Upper lobe of left lung (tissue), 6 donors: ENCODE measurements at places on chromosomes 1 and 21. TPM values are rescaled to one million over a fixed set of nuclear protein-coding genes. Genes with fewer than 3 reads are reported as not detected.
A peak's percentile ranks its signal among the peaks of the same experiment; 100 is the strongest.

The TP73 gene
- total RNA-seq: 4.8 TPM

The GPR3 gene
- total RNA-seq: 1.1 TPM

The CELA2A gene
- total RNA-seq: not detected

The FCER1A gene
- total RNA-seq: 11.8 TPM

DNA sequence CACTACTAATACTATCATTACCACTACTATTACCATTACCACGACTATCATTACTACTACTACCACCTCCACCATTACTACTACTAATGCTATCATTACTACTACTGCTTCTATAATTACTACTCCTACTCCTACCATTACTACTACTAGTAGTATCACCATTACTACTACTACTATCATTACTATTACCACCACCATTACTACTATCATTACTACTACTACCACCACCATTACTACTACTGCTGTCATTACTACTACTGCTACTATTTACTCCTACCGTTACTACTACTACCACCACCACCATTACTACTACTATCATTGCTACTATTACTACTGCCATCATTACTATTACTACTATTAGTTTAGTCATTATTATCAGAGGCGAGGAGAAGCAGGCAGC lies 140.9 kb upstream of the KCNJ15 start:
- no peak for DNase-seq

GRCh38 chr1:234745844-234746797 lies 136.1 kb upstream of the IRF2BP2 start:
- DNase-seq: no peak

DNA sequence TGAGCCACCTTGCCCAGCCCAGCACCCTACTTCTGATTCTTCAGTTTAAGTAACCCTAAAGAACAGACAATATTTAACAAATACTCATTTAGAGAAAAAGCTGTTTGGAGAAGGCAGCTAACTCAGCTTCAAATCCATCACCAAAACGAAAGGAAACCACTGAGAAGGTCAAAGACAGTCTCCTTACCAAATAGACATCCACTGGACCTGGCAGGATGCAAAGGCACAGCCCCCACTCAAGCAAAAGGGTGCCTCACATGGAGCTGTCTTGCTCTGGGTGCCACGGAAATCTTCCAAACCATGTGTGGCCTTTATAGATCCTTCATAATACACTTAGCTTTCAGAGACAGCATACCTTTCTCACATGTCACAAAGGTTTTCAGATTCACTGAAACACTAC lies 165.5 kb downstream of the RERE start:
- DNase-seq: no peak

DNA sequence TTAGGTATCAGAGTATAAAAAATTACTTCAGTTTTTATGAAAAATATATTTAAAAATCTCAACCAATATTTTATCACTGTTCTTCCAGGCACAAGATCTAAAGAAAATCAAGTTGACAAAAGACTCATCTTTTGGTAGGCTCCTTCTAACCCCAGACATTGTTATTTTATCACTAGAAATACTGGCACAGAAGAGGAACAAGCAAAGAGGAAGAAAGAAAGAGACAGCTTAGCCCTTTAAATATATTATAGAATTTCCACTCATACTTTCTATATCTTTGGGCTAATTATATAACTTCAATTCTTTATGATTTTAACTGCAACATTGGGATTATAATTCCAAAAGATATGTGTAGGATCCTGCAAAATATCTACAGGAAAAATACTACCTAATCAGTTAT lies 32.4 kb downstream of the SPTA1 start:
- no peak for DNase-seq

- no peak for DNase-seq
Observed at GRCh38 chr1:175826705-175827104, 83.3 kb upstream of the TNR start.

DNA sequence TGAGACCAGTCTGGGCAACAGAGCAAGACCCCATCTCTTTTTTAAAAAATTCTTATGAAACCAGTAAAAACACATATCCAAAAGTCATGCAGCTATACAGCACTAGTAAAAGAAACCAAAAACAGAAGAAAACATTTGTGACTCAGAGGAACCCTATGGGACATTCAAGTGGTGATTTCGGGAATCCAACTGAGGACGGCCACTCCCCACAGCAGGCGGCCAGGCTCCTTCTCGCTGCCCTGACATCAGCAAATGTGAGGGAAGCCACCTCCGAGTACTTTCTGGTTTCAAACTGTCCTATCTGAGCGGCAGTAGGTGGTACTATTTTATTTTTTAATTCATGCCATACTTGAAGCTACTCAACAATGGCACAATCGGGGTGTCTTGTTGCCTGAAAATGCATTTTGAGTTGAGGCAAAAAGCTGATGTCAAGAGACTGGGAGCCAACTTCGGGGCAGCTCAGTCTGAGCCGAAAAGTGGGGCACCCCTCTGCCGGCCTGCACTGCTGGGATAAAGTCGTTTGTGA lies 3.3 kb downstream of the SUMO3 start:
- no peak for DNase-seq

The TRIM17 gene
- 1.2 TPM for total RNA-seq

The NTRK1 gene
- total RNA-seq: 1.2 TPM

The DNALI1 gene
- total RNA-seq: 25.1 TPM

The RBP7 gene
- 3.6 TPM for total RNA-seq

DNA sequence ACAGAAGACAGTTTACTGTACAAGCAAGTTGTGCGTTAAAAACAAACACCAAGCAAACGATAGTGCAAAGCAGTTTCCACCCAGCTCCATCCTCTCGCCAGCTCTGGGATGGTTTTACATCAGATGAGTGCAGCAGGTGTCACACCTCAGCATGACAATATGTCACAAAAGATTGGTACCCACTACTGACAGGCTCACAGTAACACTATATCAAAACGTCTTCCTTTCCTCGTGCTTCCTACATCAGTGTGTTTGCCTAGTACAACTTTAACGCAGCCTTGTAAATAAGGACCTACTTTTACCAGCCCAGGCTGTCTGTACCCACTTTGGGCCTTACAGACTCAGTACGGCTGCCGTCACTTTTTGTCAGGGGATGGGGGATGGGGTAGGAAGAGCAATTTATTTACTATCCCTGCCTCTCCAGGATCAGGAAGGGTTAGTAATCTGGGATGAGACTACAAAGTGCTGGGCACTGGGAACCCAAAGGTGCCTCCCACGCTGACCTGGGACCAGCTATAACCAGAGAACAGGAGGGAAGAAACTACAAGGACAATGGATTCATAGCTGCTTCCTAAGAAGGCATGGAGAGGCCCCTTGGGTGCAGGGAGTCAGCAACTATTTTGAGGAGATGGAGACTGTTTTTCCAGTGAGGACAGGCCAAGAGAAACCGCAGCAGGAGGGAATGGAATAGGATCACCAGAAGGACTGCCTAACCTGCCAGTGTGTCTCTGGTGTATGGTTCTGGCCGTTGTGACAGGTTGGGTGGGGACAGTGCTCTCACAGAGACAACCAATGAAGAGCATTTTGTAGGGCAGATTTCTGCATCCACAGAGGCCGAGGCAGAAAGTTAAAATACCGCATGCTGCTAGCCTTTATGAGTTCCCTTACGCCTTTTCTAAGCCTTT lies 30.2 kb downstream of the RUNX3 start:
- DNase-seq: peak; percentile 15

The EVA1C gene
- total RNA-seq: 46.2 TPM

DNA sequence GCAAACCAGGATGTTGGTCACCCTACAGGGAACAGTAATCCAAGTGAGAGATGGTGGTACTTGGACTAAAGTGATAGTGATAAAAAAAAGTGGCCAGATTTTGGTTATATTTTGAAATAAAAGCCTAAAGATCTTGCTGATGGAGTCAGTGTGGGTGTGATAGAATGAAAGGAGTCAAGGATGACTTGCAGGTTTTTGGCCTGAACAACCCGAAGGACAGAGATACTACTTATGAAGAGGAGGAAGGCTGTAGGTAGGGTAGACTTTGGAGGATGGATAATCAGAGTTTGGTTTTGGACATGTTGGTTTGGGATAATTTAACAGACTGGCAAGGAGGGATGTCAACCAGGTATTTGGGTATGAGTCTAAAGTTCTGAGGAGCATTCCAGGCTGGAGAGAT lies 1.5 kb upstream of the TEX38 start:
- DNase-seq: no peak

GRCh38 chr1:23803674-23804073 lies 3.1 kb upstream of the GALE start:
- no peak for DNase-seq

The RAP1GAP gene
- total RNA-seq: 65.2 TPM

The ASCL5 gene
- total RNA-seq: not detected

- DNase-seq: no peak
Observed at GRCh38 chr1:203217139-203217655, 12.3 kb downstream of the CHIT1 start.

GRCh38 chr1:115829023-115829674 lies 11.8 kb downstream of the NHLH2 start:
- no peak for DNase-seq

DNA sequence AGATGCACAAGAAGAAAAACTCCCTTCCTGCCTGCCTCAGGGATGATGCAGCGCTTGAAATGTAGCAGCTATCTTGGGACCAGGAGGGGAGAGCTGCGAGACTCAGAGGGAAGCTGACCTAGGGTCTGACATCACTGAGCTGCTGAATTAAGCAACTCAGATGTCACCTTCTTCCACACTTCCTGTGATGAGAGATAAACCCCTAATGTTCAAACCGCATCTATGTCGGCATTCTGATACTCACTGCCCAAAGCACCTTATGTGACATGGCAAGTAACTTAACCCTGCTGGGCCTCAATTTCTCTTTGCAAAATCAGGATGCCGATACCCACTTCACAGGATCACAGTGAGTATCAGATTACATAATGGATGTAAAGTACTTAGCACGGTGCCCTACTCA lies 9.1 kb upstream of the AK2 start:
- DNase-seq: no peak

DNA sequence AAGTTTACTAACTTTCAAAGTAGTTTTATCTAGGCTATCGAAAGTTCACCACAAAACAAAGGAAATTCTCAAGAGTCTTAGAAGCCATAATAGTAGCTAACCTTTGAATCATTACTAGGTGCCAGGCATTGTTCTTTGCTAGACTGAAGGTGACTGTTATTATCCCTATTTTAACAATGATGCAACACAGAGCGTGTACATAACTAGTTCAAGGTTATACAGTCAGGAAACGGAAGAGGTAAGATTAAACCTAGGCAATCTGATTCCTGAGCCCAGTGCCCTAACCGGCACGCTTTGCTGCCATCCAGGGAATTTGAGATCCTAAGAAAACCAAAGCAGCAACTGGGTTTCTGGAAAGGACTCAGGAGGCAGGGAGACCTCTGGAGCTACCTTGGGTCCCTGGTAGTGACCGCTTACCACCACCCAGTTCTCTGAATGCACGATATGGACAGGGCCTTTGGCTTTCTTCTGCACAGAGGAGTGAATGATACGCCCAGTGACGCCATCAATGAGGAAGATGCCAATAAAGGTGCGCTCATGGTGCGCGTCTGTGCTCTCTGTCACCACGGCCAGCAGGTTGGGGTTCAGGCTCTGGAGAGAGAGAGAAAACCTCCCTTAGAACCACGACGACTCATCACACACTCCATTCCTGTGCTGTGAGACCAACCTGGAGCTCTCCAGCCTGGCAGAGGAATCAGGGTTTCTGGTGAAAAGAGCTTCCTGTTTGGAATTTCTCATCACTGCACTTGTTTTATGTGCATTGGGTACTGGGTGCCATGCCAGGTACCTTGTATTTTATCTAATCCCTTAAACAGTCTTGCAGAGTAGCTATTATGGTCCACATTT lies 13.1 kb upstream of the UBR4 start:
- DNase-seq: no peak

The HEYL gene
- 3.8 TPM for total RNA-seq

GRCh38 chr1:9486466-9487140 lies 52.7 kb upstream of the SLC25A33 start:
- no peak for DNase-seq

The SMIM11 gene
- total RNA-seq: 16.7 TPM

DNA sequence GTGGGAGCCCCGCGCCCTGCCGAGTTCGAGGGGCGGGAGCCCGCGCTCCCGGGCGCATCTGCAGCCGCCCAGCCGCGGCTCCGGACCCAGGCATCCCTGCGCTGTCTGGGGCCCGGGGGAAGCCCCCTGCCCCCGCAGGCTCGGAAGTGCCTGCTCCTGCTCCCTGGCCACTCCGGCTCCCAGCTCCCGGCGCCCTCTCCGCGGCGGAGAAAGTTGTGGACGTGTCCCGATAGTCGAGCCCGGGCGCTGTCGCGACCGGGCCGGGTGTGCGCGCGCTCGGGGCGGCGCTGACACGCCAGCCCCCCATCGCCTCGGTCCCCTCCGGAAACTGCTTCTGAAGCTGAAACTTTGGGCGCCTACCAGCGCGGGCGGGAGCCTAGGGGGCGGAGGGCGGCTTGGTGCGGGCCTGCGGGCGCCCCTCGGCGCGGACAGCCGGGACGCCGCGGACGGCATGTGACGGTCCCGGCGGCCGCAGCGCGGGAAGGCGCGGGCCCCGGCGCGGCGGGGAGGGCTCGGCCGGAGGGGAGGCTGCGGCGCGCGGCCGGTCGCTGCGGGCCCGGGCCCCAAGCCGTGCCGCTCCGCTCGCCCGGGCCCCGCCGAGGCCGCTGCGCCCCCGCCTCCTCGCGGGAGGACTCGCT lies 515 bp downstream of the MAN1C1 start:
- DNase-seq: no peak

The SYTL1 gene
- 28.7 TPM for total RNA-seq

DNA sequence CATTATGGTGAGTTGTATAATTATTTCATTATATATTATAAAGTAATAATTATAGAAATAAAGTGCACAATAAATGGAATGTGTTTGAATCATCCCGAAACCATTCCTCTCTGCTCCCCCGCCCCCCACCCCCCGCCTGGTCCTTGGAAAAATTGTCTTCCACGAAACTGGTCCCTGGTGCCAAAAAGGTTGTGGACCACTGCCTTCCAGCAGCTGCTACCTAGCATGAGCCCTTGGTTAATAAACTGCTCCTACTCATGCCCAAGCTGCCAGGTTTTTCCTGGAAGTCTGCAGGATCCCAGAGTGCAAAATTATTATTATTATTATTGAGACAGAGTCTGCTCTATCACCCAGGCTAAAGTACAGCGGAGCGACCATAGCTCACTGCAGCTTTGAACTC lies 6.8 kb upstream of the IFNGR2 start:
- no peak for DNase-seq

GRCh38 chr1:61450872-61451571 lies 273.9 kb downstream of the TM2D1 start:
- DNase-seq: no peak

The KCND3 gene
- total RNA-seq: 2.7 TPM

DNA sequence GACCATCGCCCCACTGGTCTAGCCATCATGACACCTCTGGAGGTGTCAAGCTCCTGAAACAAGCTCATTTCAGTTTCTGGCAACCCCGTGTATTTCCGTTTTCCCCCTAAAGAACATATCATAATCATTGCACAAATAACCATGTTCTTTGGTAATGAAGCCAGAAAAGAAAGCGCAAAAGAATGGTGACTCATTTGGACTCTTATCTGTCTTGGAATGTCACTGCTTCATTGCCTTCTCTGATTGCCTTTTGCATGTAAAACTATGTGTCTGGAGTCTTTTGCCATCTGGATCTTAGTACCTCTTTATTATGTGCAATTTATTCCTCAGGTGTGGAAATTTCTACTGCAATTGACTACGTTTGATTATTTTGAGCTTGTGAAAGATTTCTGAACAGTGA lies 110.5 kb downstream of the COLGALT2 start:
- no peak for DNase-seq
